ENCODE measurements at places on chromosomes 4 and X. TPM values are rescaled to one million over a fixed set of nuclear protein-coding genes. Genes with fewer than 3 reads are reported as not detected.

DNA sequence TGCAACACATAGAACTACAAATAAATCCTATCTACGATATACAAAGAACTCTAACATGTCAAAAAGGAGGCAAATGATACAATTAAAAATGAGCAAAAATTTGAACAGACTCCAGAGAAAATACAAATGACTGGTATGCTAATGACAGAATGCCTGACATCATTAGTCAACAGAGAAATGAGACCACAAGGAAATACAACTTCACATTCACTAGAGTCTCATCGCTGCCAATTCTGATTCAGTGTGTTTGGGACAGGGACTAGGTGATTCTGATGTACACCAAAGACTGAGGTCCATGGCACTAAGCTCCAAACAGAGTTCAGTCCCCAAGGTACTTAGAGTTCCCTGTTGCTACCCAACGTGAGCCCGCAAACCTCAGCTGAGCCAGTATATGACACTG, 23.4 kb downstream of the SLC2A9 start:
- no peaks in the 10 kb centered on the region for H3K4me1 ChIP-seq
- no peak overlapping the region for H3K4me3 ChIP-seq
- H3K27me3 ChIP-seq = no peaks in the 10 kb centered on the region
- DNase-seq = no peak
- no peak overlapping the region for H3K27ac ChIP-seq
- no peaks in the 10 kb centered on the region for H3K36me3 ChIP-seq

DNA sequence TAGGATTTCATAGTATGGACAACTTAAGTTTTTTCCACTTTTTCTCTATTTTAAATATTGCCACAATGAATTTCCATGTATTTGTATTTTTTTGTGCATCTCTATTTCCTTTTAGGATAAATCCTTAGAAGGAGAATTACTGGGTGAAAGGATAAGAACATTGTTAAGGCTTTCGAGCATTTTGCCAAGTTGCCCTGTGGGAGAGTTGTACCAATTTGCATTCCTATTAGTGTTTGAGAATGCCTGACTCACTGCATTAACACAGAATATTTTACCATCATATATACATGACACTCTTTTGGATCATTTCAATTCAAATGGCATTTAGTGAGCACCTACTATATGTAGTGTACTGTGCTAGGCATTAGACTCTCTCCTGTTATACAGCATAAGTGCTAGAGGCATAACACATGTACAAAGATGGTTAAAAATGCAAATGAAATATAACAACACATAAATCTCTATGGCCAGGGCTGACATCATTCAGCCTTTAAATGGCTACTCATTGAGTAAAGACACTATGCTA, 57.0 kb downstream of the PLAC1 start:
- no peaks in the 10 kb centered on the region for H3K36me3 ChIP-seq
- peaks cover 4% of the 10 kb centered on the region for H3K27me3 ChIP-seq
- DNase-seq = no peak
- no peak overlapping the region for H3K4me3 ChIP-seq
- H3K4me1 ChIP-seq = peaks cover 3% of the 10 kb centered on the region

DNA sequence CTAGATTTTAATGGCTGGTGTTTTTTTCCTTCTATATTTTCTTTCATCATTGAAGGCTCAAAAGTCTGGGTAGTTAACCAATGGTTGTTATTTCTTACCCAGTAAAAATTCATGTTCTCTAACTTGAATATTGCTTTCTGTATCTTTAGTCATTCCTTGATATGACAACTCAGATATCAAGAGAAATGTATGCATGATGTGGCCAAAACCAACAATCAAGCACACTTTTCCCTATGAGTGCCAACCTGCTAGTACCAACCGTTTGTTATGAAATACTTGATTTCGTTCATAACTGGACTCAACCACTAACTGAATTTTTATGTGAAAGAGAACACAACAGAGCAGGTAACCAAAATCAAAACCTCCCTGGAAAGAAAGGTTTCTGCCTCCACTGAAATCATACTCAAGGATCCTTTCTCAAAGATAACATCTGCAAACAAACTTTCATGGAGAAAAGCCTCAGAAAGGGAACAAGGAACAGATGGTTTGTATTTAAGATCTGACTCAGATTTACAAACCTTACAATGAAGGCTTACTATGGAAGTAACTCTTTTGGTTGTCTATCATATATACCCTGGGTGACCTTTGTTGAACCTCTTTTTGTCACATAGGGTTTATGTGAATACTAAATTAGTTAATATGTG, 8.3 kb upstream of the VEGFC start:
- no peak for DNase-seq
- H3K4me3 ChIP-seq = no peak overlapping the region
- H3K4me1 ChIP-seq = no peaks in the 10 kb centered on the region

- no peak overlapping the region for H3K4me3 ChIP-seq
- no peaks in the 10 kb centered on the region for H3K27me3 ChIP-seq
- no peak for DNase-seq
- H3K27ac ChIP-seq = no peak overlapping the region
Observed at GRCh38 chr4:144861471-144861870, 215.5 kb downstream of the HHIP start.

- H3K4me3 ChIP-seq = no peak overlapping the region
- no peaks in the 10 kb centered on the region for H3K4me1 ChIP-seq
- H3K36me3 ChIP-seq = no peaks in the 10 kb centered on the region
- DNase-seq = no peak
- H3K27ac ChIP-seq = no peak overlapping the region
Observed at GRCh38 chrX:84044051-84044450, 143.9 kb downstream of the RPS6KA6 start.

DNA sequence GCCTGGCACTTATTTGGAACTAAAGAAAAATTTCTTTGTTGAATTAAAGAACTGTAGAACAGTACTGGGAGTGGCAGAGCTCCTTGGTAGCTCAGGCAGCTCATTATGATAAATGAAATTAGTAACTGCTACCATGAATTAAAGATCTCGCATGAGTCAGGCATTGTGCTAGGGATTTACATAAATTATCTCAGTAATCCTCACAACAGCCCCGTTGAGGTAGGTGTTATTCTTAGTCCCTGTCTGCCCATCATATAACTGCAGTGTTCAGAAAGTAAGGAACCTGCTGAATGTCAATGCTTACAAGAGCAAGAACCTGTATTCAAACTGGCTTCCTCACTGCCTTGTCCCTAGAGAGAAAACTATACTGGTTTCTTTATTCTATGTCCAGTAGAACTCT, 108.3 kb downstream of the NLGN4X start:
- H3K27me3 ChIP-seq = peaks cover 24% of the 10 kb centered on the region
- no peak for DNase-seq

- H3K27ac ChIP-seq = no peak overlapping the region
- no peak overlapping the region for H3K4me3 ChIP-seq
- no peaks in the 10 kb centered on the region for H3K36me3 ChIP-seq
- no peak for DNase-seq
- no peaks in the 10 kb centered on the region for H3K27me3 ChIP-seq
Observed at GRCh38 chr4:92962831-92963230, 659.1 kb downstream of the GRID2 start.

GRCh38 chr4:27081675-27082586, 221.3 kb downstream of the STIM2 start:
- no peaks in the 10 kb centered on the region for H3K36me3 ChIP-seq
- H3K4me3 ChIP-seq = no peak overlapping the region
- DNase-seq = no peak
- H3K27ac ChIP-seq = no peak overlapping the region
- H3K27me3 ChIP-seq = peaks cover 3% of the 10 kb centered on the region

GRCh38 chr4:113146876-113147358, 97.5 kb downstream of the ANK2 start:
- H3K27me3 ChIP-seq = no peaks in the 10 kb centered on the region
- H3K36me3 ChIP-seq = no peaks in the 10 kb centered on the region
- no peak overlapping the region for H3K4me3 ChIP-seq
- peaks cover 4% of the 10 kb centered on the region for H3K4me1 ChIP-seq
- peak overlapping the region; percentile 95 for H3K27ac ChIP-seq
- DNase-seq = no peak

GRCh38 chrX:54173791-54174190, 9.3 kb downstream of the FAM120C start:
- H3K27me3 ChIP-seq = no peaks in the 10 kb centered on the region
- no peak overlapping the region for H3K4me3 ChIP-seq
- H3K27ac ChIP-seq = no peak overlapping the region
- H3K4me1 ChIP-seq = no peaks in the 10 kb centered on the region
- H3K36me3 ChIP-seq = peaks cover 2% of the 10 kb centered on the region
- DNase-seq = no peak

DNA sequence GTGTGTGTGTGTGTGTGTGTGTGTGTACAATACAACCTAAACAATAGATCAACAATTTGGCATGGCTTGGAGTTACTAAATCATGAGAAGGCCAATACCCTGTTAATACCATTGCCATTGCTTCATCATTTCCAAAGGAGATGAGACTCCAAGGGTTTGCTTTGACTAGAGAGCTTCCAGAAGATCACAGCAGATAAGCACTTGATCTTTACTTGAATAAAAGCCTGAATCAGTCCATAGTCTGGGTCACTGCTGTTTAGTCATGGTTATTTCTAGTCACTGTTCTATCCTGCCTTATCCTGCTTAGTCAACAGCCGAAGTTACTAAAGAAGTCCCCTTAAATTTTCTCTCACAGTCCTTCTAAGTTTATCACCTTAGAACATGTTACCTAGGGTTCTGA, 58.2 kb downstream of the RAB40AL start:
- no peaks in the 10 kb centered on the region for H3K27me3 ChIP-seq
- no peaks in the 10 kb centered on the region for H3K36me3 ChIP-seq
- DNase-seq = no peak
- no peaks in the 10 kb centered on the region for H3K4me1 ChIP-seq

- no peaks in the 10 kb centered on the region for H3K27me3 ChIP-seq
- no peak for DNase-seq
- no peaks in the 10 kb centered on the region for H3K36me3 ChIP-seq
- no peaks in the 10 kb centered on the region for H3K4me1 ChIP-seq
- no peak overlapping the region for H3K27ac ChIP-seq
Observed at GRCh38 chrX:69303231-69303630, 138.0 kb upstream of the PJA1 start.

- no peaks in the 10 kb centered on the region for H3K27me3 ChIP-seq
- H3K27ac ChIP-seq = no peak overlapping the region
- peaks cover 5% of the 10 kb centered on the region for H3K4me1 ChIP-seq
- H3K36me3 ChIP-seq = peaks cover 2% of the 10 kb centered on the region
Observed at GRCh38 chr4:27003642-27004113, 143.0 kb downstream of the STIM2 start.

GRCh38 chr4:74659576-74660411, 134.5 kb downstream of the BTC start:
- no peak overlapping the region for H3K27ac ChIP-seq
- H3K4me3 ChIP-seq = no peak overlapping the region
- no peaks in the 10 kb centered on the region for H3K4me1 ChIP-seq
- no peak for DNase-seq
- H3K27me3 ChIP-seq = no peaks in the 10 kb centered on the region
- H3K36me3 ChIP-seq = no peaks in the 10 kb centered on the region

DNA sequence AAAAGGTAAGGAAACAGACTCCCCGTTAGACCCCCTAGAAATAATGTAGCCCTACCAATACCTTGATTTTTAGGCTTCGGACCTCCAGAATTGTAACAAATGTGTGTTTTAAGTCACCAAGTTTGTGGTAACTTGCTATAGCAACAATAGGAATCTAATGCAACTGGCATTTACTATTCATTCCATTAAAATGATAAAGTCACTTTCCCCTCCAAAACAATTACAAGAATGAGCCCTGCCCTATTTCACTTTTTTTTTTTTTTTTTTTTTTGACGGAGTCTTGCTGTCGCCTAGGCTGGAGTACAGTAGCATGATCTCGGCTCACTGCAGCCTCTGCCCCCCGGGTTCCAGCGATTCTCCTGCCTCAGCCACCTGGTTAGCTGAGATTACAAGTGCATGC, 3.5 kb upstream of the DDX60L start:
- no peaks in the 10 kb centered on the region for H3K36me3 ChIP-seq
- no peaks in the 10 kb centered on the region for H3K27me3 ChIP-seq
- peaks cover 2% of the 10 kb centered on the region for H3K4me1 ChIP-seq
- H3K27ac ChIP-seq = no peak overlapping the region

GRCh38 chrX:12548746-12549145, 242.5 kb upstream of the PRPS2 start:
- no peaks in the 10 kb centered on the region for H3K36me3 ChIP-seq
- no peak overlapping the region for H3K27ac ChIP-seq
- H3K4me3 ChIP-seq = no peak overlapping the region
- DNase-seq = peak; percentile 51
- peaks cover 2% of the 10 kb centered on the region for H3K27me3 ChIP-seq

DNA sequence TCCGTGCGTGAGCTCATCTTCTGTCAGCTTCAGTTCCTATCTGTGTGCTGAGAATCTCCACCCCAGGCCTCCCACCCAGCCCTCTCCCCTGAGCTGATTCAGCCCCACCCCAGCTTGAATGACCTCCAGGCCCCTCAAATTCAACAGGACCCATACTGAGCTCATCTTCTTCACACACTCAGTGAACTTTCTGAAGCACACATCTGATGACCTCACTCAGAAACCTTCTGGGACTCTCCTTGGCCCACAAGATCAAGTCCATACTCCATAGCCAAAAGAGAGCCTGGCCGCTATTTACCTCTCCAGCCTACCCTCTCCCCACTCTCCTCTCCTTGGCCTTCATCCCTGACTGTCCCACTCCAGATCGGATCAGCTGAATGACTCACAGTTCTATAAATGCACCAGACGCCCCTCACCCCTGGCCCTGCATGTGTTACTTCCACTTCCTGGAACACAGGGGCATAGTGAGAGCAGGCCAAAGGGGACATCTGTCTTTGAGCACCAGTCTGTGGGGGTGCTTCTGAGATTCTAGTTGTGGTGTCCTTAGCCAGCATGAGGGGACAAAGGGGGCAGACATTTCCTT, 62.5 kb downstream of the PJA1 start:
- no peak for DNase-seq
- H3K27ac ChIP-seq = no peak overlapping the region
- H3K27me3 ChIP-seq = peaks cover 4% of the 10 kb centered on the region
- H3K4me1 ChIP-seq = peaks cover 9% of the 10 kb centered on the region
- no peak overlapping the region for H3K4me3 ChIP-seq

DNA sequence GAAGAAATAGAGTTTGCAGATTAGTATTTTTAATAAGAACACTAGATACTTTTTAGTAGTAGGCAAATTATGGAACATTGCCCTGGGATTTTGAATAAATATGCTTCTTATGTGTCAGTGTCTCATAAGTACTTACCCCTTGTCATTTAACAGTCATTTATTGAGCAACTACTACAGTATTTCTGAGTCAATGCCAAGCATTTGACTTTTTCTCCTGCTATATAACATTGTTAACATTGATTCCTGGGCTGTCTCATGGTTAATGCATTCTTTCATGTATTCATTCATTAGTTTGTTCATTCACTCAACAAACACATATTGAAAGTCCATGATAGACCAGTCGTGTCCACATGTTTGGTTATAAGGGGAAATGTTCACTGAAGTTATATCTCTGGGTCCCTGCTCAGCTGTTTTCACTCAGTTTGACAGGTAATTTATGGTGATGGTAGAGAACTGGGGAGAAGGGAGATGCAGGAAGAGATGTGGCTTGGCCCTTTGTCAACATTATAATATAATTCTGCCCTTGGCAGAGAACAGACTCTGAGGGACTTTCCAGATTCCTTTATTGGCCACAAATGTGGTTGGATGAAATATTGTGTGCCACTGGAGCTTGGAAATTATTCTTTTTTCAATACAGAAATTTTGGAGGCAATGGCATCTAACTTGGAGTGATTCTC, 49.8 kb downstream of the OSTC start:
- no peak overlapping the region for H3K27ac ChIP-seq
- no peaks in the 10 kb centered on the region for H3K27me3 ChIP-seq
- H3K36me3 ChIP-seq = no peaks in the 10 kb centered on the region

- no peaks in the 10 kb centered on the region for H3K36me3 ChIP-seq
- no peak overlapping the region for H3K4me3 ChIP-seq
- DNase-seq = no peak
- no peaks in the 10 kb centered on the region for H3K4me1 ChIP-seq
Observed at GRCh38 chr4:47643845-47644244, 158.8 kb downstream of the ATP10D start.

Gene FREM3
- 0.12 TPM for total RNA-seq

Gene FAM9B
- not detected for total RNA-seq

Gene ZNF595
- 14.4 TPM for total RNA-seq

Gene SPARCL1
- 422 TPM for total RNA-seq

Gene CCSER1
- total RNA-seq = 6.2 TPM

Gene TIGD2
- total RNA-seq = 6.0 TPM
